ENCODE measurements at places on chromosomes 6 and 20.

DNA sequence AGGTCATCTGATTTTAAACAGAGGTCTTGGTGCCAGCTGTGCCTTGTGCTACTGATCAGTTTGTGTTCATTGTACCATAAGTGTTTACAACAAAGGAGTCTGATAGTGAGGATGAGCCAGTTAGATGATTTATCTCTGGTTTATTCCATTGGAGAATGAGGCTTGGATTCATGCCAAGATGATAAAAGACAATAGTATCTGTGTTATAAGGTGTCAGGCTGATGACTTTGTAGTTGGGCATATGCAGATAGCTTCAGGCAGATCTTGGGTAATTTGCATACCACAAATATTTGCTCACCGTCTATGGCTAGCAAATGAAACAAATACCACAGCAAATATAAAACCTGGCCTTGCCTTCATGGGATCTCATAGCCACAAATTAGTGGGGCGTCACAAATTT is 43.3 kb upstream of the PHACTR2 start:
- peak; percentile 12 for DNase-seq

- no peak for DNase-seq
These were observed at the start of gene JPH2 for GRCh38 chr20:44187054-44187771. JPH2 (minus strand) TSS chr20:44187188; CDS start chr20:44186705, 483 bp downstream.

GRCh38 chr6:146071781-146072180 is 42.9 kb downstream of the GRM1 start:
- DNase-seq: no peak

GRCh38 chr6:147055821-147056392 is 148.3 kb upstream of the STXBP5 start:
- no peak for DNase-seq

DNA sequence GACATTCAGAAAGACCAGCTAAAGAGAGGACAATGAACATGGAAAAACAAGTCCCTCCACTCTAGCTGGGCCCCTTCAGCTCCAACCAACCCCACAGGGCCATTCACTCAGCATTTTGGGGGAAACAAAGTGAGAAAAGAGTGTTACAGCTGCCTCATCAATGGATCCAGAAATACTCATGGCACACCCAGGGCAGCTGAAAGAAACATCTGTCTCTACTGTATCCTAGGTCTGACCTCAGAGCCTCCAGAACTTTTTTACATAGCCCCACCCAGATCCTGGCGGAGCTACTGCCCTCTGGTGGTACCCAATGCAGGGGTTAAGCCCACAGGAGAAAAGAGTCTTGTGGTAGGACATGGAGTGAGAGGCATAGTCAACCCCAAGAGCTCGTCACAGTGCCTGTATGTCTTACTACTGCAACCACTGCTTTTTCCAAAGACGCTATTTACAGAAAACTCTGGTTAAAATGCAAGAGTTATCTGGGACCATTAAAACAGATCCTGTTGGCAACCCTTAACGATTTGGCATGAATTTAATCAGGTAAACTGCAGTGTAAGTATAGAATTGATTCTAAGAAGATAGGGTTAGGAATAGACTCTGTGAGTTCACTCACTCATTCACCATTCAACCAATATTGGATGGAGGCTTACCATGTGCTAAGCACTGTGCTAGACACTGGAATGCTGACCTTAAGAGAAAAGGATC is 37.4 kb upstream of the FAM83C start:
- DNase-seq: peak; percentile 72

DNA sequence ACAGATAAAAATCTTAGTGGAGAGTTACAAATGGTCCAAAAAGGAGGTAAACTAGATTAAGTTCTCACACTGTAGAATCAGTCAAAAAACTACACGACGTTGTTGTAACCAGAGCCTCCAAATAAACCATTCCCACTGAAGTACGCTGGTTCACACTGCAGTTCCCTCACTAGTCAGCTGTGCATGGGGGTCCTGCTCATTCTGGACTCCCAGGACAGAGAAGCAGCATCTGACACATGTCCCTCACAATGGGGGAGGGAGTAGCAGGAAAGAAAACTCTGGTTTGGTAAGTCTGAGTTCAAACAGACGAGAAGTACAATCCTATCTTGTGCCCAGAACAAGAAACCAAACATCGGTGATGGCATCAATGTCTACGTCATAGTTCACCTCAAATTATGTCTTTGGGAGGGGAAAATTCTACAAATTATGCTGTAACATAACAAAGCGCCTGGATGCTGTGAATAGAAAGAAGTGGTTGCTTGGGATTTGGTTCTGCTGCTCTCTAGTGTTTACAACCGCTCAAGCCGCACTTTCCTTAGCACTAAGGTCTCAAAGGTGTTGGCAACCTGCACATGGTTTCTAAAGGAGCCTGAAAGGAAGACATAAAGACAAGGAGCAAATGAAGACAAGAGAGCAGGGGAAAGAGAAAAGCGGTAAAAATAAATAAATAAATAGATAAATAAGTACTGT is 208.0 kb downstream of the GMDS start:
- no peak for DNase-seq

DNA sequence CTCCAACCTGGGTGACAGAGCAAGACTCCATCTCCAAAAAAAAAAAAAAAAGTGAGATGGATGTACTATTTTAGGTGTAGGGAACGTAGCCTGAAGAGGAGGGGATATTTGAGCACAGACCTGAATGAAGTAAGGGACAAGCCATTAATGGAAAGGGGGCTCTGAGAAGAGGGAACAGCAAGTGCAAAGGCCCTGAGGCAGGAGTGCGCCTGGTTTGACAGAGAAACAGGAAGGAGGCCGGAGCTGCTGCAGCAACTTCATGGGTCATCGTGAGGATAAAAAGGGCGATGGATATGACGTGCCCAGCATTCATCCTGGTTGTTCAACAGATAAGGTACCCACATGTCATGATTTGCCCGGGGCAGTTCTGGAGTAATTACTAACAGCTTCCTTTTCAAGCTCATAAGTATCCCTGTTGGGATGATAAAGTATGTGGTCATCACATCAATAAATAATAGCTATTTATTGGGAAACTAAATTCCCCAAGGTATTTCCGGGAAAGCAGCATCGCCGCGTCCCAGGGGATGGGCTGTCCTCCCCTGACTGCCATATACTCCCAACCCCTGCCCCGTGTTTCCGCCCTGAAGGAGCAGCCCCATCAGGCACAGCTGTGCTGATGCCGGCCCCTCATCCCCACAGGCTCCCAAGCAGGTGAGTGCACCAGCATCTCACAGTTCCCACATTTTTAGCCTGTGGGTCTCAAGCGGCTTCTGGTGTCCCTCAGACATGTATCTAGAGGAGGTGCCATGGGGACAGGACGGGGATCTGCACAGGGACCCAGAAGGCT is 43.4 kb downstream of the DLGAP4 start:
- DNase-seq: no peak

GRCh38 chr6:136113736-136114173 is 136.4 kb downstream of the MTFR2 start:
- DNase-seq: peak; percentile 7

DNA sequence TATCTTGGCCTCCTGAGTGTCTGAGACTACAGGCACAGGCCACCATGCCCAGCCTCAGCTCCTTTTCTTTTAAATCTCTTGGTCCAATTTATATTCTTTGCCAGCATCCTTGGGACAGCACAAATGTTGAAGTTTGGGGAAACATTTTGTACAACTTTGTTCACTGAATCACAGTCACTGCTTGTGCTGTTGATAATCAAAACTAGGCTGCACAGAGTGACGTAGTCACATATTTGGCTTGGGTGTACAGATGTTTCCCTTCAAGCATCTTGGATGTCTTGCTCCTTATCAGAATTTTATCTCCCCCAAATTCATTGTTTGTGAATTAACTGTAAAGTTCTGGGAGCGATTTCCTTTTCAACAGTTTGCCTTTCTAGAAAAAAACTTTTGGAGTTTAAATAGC is 17.9 kb downstream of the CARMIL1 start:
- DNase-seq: no peak

DNA sequence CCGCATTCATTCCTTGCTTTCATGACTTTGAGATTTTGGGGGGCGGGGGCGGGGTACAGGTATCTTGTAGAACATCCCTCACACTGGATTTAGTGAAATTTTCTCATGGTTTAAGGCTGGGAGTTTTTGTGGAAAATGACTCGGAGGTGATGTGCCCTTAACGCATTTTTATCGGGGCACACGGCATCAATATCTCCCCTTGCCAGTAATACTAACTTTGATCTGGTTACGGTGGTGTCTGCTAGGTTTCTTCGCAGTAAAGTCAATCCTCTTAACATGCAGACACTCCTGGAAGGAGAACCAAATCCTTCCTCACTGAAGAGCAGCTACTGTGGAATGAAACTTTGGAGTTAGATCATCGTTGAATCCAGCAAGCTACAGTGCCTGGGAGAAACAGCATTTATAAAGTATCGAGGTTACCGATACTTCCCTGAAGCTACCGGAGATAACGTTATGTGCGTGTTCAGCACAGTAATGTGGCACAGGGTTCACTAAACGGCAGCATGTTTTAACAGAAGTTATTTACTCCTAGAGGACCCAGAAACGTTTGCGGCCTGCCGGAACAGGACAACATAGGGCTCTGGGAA is 1.2 kb upstream of the DYNLRB1 start:
- DNase-seq: no peak

- DNase-seq: no peak
These were observed 18.9 kb downstream of the SIRPD start for GRCh38 chr20:1538655-1539054.

GRCh38 chr20:51884561-51884960 is 82.2 kb upstream of the SALL4 start:
- DNase-seq: no peak

DNA sequence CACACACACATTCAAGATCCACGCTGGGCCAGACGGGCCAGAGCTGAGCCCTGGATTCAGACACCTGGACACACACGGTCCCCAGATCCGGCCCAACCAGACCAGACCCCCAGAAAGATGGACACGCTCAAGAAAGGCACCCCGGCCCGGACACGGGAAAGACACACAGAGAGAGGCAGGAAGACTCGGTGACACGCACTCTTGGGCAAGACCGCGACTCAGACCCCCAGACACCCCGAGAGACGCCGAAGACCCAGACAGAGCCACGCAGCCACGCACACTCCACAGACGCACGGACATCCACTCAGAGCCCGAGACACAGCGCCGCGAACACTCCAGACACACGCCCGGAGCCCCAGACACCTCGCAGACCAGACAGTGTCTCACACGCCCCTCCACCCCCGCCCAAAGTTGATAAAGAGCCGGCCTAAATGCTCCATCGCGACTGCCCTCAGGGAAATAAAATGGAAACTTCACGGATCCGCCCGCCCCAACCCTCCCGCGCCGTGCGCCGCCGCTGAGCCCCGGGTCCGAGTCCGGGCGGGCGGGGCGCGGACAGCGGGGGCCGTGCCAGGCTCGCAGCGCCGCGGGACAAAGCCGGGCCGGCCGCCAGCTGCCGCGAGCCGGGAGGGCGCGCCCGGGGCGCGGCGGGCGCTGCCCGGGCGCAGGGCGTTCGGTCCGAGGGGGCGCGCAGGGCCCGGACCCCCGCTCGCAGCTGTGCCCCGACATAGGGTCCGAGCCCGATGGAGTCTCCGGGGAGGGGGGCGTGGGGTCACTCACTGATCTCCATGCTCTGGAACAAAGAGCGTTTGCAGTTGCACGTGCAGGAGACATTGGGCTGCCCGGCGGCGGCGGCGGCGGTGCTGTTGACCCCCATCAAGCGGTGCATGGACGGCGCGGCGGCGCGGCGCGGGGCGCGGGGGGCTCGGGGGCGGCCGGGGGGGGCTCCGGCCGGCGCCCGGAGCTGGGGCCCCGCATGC is 831 bp downstream of the PMEPA1 start:
- DNase-seq: no peak

DNA sequence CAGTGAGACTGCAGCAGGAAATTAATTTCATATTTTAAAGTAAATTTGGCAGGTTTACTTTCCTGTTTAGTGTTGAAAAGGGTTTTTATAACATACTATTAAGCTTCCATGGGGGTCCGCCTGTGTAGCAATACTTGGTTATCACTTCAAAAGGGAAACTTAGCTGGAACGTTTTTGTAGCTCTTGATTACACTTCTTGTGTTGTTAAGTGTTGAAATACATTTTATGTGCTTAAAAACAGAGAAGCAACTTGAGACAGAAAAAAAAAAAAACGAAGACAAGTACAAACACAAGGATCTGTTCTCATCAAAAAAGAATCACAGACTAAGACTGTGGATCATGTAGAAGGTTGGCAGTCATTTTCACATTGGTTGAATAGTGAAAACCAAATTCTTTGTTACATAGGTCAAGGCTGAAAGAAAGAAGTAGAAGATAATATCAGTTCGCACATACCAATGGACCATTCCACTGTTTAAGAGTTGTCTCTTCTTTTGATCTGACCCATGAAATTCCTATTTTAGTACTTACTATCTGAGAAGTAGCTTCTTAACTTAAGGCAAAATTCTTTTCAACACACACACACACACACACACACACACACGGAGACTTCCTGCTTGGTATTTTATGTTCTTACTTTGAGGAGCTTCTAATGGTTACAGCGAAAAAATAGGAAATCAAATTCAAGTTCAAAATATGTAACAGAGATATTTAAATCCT is 113.9 kb upstream of the SLC35B3 start:
- DNase-seq: no peak

DNA sequence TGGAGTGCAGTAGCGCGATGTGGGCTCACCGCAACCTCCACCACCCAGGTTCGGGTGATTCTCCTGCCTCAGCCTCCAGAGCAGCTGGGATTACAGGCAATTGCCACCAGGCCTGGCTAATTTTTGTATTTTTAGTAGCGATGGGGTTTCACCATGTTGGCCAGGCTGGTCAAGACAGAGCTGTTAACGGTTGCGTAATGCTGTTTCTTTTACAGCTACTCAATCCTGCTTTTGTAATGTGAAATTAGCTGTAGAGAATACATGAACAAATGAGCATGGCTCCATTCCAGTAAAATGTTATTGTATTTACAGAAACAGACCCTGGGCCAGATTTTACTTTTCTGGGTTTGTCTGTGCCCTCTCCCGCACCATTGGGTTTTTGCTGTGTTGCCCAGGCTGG is 1.9 kb downstream of the PNLDC1 start:
- no peak for DNase-seq

DNA sequence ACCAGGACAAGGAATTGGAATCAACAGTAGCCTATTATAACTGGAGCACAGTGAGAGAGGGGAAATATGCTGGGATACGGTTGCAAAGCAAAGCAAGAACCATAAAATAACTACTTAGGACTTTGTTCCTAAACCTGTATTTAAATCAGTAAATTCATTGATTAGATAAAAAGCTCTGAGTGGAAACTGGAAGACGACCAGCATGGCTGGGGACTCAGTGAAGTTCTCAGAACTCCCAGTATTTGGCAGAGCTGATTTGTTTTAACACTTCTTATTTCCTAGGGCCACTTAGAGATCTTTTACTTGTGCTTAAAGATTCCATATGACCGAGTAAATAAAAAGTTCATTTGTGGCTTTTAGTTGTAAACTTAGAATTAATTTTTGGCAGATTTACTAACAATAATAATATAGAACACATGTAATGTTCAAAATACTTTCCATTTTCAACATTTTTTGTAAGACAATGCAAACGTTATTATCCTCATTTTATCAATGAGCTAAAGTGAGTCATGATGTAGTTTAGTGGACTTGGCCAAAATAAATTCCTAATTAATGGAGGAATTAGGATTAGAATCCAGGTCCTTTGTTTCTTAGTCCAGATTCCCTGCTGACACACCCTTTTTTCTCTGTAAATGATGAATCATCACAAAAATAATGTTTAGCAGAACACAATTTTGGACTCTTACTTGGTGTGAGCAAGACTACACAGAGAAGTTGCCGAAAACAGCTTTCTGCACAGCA is 392.9 kb downstream of the GJA1 start:
- DNase-seq: no peak

Data from hematopoietic multipotent progenitor cell treated with erythropoietin and hydrocortisone succinate and interleukin-3 and kit ligand, for 8 days (in vitro differentiated cells).